ENCODE measurements at places on chromosomes 3 and 15.

GRCh38 chr15:25342629-25343028, 96.2 kb downstream of the UBE3A start:
- no peak for DNase-seq

GRCh38 chr15:39177561-39177960, 403.3 kb upstream of the THBS1 start:
- no peak for DNase-seq

- DNase-seq: no peak
Observed at GRCh38 chr3:82080792-82081191, 319.3 kb upstream of the GBE1 start.

DNA sequence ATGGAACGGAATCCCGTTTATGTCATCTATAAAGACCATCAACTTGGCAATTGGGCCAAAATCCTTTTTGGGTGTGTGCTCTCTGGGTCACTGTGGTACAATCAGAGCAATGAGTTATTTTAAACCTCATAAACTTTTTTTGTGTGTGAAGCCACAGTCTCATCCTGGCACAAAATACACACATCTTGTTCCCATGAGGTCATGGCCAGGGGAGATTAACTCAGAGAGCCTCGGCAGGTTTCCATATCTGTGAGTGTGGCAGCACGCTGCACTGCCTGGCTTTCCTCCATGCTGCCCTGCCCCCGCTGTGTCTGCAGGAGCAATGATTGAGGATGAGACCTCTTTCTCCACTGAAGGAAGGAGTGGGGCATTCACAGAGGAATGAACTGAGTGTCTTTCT, 54.0 kb upstream of the DLG1 start:
- peak; percentile 71 for DNase-seq

DNA sequence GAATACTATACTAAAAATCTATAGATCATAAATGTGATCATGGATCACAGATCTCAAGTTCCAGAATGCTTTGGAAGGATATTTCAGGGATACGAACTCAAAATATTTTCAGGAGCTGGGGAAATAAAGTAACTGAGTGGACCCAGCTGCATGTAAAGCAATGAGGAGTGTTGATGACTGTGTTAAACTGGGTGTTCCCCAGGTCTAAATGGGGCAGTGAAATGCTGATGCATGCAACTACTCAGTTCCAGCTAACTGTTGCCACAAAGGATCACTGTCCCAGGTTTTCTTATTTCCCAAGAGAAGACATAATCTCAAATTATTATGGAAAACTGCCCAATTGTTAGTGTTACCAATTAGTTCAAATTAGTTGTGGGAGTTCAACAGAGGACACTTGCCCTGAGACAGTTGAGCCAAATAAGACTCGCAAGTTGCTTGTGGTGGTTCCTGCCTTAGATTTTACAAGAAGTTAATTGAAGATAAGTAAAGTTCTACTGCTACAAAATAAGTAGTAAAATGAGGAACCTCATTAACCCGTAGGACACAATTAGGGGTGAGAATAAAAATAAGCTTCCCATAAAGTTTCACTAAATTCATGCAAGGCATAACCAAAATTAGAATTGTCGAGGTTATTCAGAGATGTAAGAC, 66.3 kb upstream of the IL12A start:
- no peak for DNase-seq

GRCh38 chr3:31106204-31106603, 211.7 kb upstream of the GADL1 start:
- DNase-seq: no peak

DNA sequence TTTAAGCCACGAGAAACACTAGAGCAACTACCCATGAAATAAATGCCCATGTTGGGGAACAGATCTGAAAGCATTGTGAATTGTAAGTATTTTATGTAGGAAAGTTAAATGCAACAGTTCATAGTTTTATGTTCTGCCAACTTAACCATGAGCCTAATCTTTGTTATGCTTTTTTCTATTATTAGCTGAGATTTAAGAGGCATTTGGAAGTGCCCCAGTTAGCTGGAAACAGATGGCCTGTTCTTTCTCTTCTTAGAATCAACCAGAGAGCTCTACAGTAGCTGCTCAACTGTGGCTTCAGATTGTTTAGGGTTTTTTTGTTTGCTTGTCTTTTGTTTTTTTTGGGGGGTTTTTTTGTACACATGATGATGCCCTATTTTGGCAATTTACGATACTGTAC, 284.4 kb downstream of the KCNH8 start:
- no peak for DNase-seq

- no peak for DNase-seq
Observed at GRCh38 chr15:100807028-100807427, 72.6 kb upstream of the ALDH1A3 start.

DNA sequence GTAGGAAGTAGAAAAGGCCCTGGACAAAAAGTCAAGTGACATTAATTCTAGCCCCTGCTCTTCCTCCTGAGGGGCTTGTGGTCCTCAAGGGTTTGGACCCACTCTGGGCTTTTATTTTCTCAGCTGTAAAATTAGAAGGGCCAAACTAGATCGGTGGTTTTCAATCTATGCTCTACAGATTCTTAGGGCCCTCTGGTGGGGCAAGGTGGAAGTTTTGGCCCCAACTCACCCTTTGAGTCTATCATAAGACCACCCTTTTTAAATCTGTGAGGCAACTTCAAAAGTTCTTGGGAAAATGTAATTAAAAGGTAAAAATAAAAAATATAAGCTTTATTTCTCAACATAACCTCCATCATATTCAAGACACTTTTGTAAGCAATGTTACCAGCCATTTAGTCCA, 25.6 kb upstream of the CFAP161 start:
- DNase-seq: no peak

GRCh38 chr3:115071601-115072000, 75.5 kb downstream of the ZBTB20 start:
- DNase-seq: no peak

- DNase-seq: no peak
Observed at GRCh38 chr3:25181096-25181495, 247.0 kb upstream of the RARB start.

GRCh38 chr15:66581972-66582537, 16.3 kb upstream of the LCTL start:
- no peak for DNase-seq

- no peak for DNase-seq
Observed at GRCh38 chr3:112845772-112846171, 892 bp downstream of the CD200R1L start.

GRCh38 chr15:68249058-68249713, 19.7 kb upstream of the CLN6 start:
- DNase-seq: no peak

- DNase-seq: no peak
Observed at GRCh38 chr15:71069693-71070092, 45.6 kb upstream of the THSD4 start.

- no peak for DNase-seq
Observed at GRCh38 chr3:156483961-156484787, 70.7 kb downstream of the SSR3 start.

DNA sequence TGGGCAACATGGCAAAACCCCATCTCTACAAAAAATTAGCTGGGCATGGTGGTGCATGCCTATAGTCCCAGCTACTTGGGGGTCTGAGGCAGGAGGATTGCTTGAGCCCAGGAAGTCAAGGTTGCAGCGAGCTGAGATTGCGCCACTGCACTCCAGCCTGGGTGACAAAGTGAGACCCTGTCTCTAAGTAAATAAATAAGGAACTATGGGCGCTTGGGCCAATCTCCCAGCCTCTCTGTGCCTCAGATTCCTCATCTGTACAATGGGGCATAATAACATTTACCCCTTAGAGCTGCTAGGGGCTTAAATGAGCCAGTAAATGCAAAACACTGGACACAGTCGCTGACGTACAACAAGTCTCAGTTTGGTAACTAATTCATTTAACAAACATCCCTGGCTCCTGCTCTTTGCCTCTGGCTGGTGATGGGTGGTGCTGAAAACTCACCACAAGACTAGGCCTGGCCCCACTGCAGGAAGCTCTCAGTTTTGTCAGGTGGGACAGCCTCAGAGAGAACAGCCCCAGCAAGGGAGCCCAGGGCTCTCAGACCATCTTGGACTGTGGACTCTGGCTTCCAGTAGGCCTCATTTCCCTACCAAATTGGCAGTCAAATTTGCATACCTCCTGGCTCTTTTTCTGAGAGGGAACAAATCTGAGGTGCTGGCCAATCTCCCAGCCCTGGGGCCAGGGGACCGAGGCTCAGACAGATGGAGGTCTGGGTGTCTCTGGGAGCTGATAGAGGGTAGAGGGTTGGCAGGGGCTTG, 6.4 kb upstream of the TBC1D2B start:
- DNase-seq: no peak

- no peak for DNase-seq
Observed at GRCh38 chr3:29337565-29337964, 56.7 kb downstream of the RBMS3 start.

DNA sequence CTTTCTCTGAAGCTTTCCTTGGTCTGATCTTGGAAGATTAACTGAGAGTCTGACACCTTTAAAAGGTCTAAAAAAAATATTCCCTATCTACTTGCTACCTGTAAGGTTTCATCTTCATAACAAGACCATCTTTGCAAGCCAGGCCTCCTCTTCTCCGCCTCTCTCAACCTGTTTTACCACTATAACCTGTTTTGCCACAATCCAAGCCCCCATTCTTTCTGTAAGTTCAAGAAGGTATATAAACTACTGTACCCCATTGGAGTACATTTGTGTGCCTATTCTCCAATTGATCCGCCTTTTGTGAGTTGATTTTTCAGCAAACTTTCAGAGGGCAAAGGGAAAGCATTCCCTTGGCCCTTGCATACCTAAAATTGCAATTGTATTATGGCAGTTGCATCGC, 319.3 kb upstream of the NECTIN3 start:
- DNase-seq: no peak

GRCh38 chr3:9081184-9081818, 118.0 kb upstream of the RAD18 start:
- no peak for DNase-seq

DNA sequence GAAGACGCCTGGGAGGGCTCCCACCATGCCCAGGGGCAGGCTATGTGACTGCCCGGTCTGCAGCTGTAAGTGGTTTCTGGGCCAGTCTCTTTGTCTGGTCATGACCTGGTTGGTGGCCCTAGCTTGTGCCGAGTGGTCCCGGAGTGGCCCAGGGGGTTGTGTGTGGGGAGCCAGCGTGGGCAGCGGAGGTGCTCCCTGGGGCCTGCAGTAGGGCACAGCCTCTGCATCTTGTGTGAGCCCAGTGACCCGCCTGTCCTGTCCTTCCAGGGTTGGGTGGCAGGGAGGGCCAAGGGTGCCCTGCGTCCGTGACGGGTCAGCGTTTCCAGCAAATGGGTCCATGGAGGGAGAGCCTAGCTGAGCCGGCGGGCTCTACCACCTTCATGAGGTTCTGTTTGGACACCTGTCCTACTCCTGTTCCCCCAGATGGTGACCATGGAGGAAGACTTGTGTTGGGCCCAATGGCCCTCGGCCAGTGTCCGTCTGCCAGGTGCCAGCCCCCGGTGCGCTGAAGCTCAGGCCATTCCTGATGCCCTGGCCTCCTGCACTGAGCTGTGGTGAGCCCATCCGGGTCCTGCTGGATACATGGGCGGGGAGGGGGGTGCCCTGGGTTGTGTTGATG, 215.4 kb downstream of the SNRPN start:
- DNase-seq: peak; percentile 8

DNA sequence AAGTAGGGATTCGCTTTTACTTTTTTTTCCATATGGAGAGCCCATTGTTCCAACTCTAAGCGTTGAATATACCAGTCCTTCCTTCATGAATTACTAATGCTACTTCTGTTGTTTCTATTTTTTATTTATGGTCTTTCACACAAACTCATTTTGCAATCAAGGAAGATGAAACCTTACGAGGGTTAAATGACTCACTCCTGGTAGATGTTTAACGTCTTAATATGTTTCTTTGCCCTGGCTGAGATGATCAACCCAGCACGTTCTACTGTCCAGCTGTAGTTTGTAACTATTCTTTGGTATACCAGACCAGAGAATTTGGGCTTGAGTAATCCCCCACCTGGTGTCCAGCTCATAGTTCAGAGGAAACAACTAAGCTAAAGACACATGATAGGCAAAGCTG, 23.1 kb downstream of the CDCP1 start:
- no peak for DNase-seq

GRCh38 chr3:169998668-169999131, 32.1 kb downstream of the SEC62 start:
- no peak for DNase-seq

- DNase-seq: no peak
Observed at GRCh38 chr3:119238363-119238762, 2.3 kb downstream of the B4GALT4 start.

- no peak for DNase-seq
Observed at GRCh38 chr3:123648696-123649405, 64.0 kb upstream of the HACD2 start.

DNA sequence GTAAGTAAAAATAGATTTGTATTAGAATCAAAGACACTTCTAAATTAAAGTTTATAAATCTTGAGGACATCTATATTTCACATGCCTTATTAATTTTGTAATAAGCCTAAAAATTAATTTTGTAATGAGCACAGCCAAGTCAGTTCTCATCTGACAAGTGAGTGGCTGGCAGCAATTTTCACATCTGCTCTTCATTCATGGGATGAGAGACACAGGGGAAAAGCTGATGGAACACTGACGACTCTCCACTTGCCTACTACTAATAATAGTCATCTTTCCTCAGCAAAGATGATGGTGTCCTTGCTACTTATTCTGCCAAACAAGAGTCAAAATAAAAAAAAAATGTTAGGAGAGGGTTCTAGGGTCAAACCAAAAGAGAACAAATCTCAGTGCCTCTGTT, 14.4 kb upstream of the CMSS1 start:
- DNase-seq: no peak

DNA sequence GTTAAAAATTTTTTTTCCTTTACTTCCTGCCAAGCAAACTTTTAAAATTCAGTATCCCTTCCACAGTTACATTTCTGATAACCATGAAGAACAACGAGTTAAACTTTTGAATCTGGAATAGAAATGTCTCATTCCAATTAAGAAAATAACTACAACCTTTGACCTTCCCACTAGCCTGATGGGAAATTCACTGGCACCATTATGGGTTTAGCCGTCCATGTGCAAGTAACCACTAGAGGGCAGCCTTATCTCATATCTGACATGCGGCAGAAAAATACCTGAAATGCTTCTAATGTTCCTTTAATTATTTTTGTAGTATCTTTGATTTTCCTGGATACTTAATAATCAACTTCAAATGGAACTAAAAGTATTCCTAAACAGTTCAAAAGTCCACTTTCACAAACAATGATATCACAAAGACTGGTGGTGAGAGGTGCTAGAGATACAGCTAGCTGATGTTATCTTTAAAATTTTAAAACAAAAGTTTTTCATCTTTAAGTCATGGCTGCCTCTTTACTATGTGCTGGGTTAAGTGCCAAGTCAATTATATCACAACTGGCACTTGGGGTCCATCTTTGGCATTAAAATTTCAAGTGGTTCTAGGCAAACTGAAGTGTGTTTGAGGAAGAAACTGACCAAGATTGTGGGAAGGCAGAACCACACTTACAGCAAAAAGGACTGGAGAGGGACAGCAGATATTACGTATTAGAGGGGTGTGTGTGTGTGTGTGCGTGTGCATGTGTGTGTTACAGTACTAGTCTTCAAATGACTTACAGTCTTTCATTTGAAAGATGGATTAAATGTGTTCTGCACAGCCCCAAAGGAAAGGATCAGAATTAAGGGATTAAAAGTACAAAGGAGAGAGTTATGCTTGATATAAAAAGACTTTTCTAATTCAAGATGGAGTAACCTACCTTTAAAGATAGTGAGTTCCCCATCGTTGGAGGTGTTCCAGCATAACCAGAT, 107.1 kb upstream of the ICE2 start:
- no peak for DNase-seq

- no peak for DNase-seq
Observed at GRCh38 chr15:61256231-61256630, 27.1 kb upstream of the RORA start.

Data from left ventricle myocardium inferior (tissue), 1 donor.